ENCODE measurements at places on chromosomes 7 and 10. TPM values are rescaled to one million over a fixed set of nuclear protein-coding genes. Genes with fewer than 3 reads are reported as not detected.

CYP51A1 gene
- total RNA-seq, result 154 TPM

GIMAP1 gene
- total RNA-seq, result 0.09 TPM

MUC12 gene
- 0.34 TPM for total RNA-seq

HECTD2 gene
- 12.5 TPM for total RNA-seq

GIMAP8 gene
- under 0.01 TPM for total RNA-seq

KLLN gene
- total RNA-seq, result 0.47 TPM

TMEM178B gene
- under 0.01 TPM for total RNA-seq

MOGAT3 gene
- total RNA-seq, result not detected

UFSP1 gene
- total RNA-seq, result 2.7 TPM

CAV1 gene
- total RNA-seq, result 273 TPM

MMD2 gene
- not detected for total RNA-seq

TLX1 gene
- total RNA-seq, result not detected

COL13A1 gene
- 9.3 TPM for total RNA-seq

DLX5 gene
- not detected for total RNA-seq

GDF10 gene
- 152 TPM for total RNA-seq

FZD8 gene
- total RNA-seq, result 6.0 TPM

GBX1 gene
- total RNA-seq, result not detected

ABHD11 gene
- 10.7 TPM for total RNA-seq

OR9A2 gene
- not detected for total RNA-seq

KAT6B gene
- 22.8 TPM for total RNA-seq

TMEM229A gene
- not detected for total RNA-seq

IKZF1 gene
- 0.16 TPM for total RNA-seq

GPR15LG gene
- not detected for total RNA-seq

EEPD1 gene
- total RNA-seq, result 13.0 TPM

IFIT1B gene
- under 0.01 TPM for total RNA-seq

GFRA1 gene
- under 0.01 TPM for total RNA-seq

ITPRID1 gene
- total RNA-seq, result not detected

UCMA gene
- not detected for total RNA-seq
